Endothelial cell (in vitro differentiated cells): ENCODE measurements at places on chromosomes 2 and 18. TPM values are rescaled to one million over a fixed set of nuclear protein-coding genes. Genes with fewer than 3 reads are reported as not detected.

The RNU2-63P gene
- 6.9 TPM for total RNA-seq

The PAIP2B gene
- 2.9 TPM for total RNA-seq

The CCDC68 gene
- total RNA-seq = 0.87 TPM

The CD302 gene
- 5.2 TPM for total RNA-seq

The SRD5A2 gene
- total RNA-seq = 0.64 TPM

The SP3 gene
- total RNA-seq = 76.2 TPM

The HOXD8 gene
- total RNA-seq = 9.3 TPM

The TBR1 gene
- 0.08 TPM for total RNA-seq

The CTDSP1 gene
- 106 TPM for total RNA-seq

The FLACC1 gene
- total RNA-seq = 1.1 TPM

The NEUROD1 gene
- not detected for total RNA-seq

- peak overlapping the region; percentile 51 for H3K4me3 ChIP-seq
- DNase-seq = no peak
- H3K4me1 ChIP-seq = no peaks in the 10 kb centered on the region
- peaks cover 46% of the 10 kb centered on the region for H3K36me3 ChIP-seq
- H3K27ac ChIP-seq = no peak overlapping the region
Measured at GRCh38 chr18:79496978-79497637, 101.4 kb downstream of the NFATC1 start.

- H3K4me1 ChIP-seq = peaks cover 8% of the 10 kb centered on the region
- no peaks in the 10 kb centered on the region for H3K36me3 ChIP-seq
- no peak for DNase-seq
- H3K4me3 ChIP-seq = no peak overlapping the region
Measured at GRCh38 chr18:36766836-36767235, 62.0 kb downstream of the TPGS2 start.

GRCh38 chr2:181183878-181184542 lies 203.6 kb downstream of the UBE2E3 start:
- no peaks in the 10 kb centered on the region for H3K27me3 ChIP-seq
- H3K4me1 ChIP-seq = no peaks in the 10 kb centered on the region
- no peak overlapping the region for H3K27ac ChIP-seq
- DNase-seq = no peak
- H3K4me3 ChIP-seq = no peak overlapping the region

DNA sequence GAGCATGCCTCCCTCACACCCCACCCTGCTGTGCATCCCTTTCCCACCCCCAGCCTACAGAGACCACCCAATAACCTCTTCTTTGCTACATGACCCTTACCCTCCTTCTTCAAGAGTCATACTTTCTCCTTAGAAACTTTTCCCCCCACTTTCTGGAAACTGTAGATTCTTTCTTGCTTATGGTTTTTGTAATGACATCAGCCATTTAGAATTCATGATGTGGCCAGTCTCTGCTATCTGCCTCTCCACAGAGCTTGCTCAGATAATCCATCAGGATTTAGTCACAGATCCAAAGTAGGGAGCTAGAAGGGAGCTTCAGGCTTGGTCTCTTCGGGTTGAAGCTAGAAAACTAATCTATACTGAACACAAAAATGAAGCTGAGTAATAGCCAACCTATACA lies 36.5 kb downstream of the GALM start:
- H3K27ac ChIP-seq = no peak overlapping the region
- no peaks in the 10 kb centered on the region for H3K36me3 ChIP-seq
- DNase-seq = no peak
- no peaks in the 10 kb centered on the region for H3K4me1 ChIP-seq
- no peak overlapping the region for H3K4me3 ChIP-seq

GRCh38 chr2:106233350-106233706 lies 39.2 kb upstream of the UXS1 start:
- no peak overlapping the region for H3K27ac ChIP-seq
- H3K4me3 ChIP-seq = no peak overlapping the region
- H3K27me3 ChIP-seq = peaks cover 1% of the 10 kb centered on the region
- DNase-seq = no peak
- H3K36me3 ChIP-seq = peaks cover 17% of the 10 kb centered on the region

- H3K27me3 ChIP-seq = peaks cover 4% of the 10 kb centered on the region
- H3K27ac ChIP-seq = peak overlapping the region; percentile 84
- H3K4me3 ChIP-seq = peak overlapping the region; percentile 96
- peaks cover 4% of the 10 kb centered on the region for H3K36me3 ChIP-seq
- no peak for DNase-seq
- peaks cover 31% of the 10 kb centered on the region for H3K4me1 ChIP-seq
Measured at GRCh38 chr2:60883896-60884295, 2.5 kb downstream of the REL start.

GRCh38 chr2:29816651-29817050 lies 104.7 kb downstream of the ALK start:
- DNase-seq = no peak
- peaks cover 2% of the 10 kb centered on the region for H3K27me3 ChIP-seq
- no peaks in the 10 kb centered on the region for H3K4me1 ChIP-seq
- no peak overlapping the region for H3K27ac ChIP-seq
- no peak overlapping the region for H3K4me3 ChIP-seq
- no peaks in the 10 kb centered on the region for H3K36me3 ChIP-seq

- no peak overlapping the region for H3K4me3 ChIP-seq
- no peak overlapping the region for H3K27ac ChIP-seq
- no peaks in the 10 kb centered on the region for H3K4me1 ChIP-seq
- no peaks in the 10 kb centered on the region for H3K36me3 ChIP-seq
- DNase-seq = no peak
- H3K27me3 ChIP-seq = peaks cover 6% of the 10 kb centered on the region
Measured at GRCh38 chr2:84866122-84866521, 14.8 kb downstream of the TRABD2A start.

DNA sequence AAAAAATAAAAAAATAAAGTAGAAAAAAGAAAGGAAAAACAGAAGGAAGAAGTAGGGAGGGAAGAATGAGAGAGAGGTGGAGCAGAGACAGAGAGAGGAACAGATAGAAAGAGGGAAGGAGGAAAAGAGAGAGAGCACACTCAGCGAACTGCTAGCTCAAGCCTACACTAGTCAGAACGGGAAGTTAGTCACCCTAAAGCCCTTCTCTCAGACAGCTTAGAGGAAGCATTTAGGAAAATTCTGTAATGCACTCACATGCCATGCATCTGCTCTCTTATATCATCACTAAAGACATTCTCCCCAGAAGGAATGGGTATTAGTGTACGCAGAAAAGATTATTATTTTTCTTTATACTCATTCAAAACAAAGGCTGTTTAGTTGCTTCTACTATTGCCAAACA lies 68.1 kb upstream of the SULT1C3 start:
- no peak overlapping the region for H3K4me3 ChIP-seq
- H3K27ac ChIP-seq = no peak overlapping the region
- H3K27me3 ChIP-seq = no peaks in the 10 kb centered on the region
- no peak for DNase-seq

DNA sequence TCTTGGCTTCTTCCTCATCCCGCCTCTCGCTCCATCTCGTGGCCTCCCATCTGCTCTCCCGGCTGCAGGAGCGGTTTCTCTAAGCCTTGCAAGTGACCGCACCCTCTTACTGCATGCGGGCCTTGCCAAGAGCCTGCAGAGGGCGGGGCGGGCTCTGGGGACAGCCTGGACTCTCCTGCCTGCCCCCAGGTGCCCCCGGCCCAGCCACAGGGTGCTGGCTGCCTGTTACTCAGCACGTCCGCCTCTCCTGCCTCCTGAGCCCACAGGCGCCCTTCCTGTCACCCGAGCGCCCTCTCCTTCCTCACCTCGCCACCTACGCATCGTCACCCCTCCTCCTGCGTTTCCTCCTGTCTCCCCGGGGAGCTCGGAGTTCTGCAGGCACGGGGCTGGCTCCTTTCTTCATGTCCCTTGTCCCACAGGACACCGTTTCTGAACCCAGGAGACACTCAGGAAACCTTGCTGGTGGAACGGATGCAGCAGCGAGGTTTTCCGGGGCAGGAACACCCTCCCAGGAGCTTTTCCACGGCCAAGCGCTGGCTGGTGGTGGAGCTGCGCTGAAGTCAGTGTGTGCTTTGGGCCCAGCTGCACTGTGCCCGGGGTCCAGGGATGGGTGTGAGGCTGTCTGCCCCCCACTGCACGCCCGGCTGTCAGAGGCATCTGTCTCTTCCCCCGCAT lies 28.5 kb downstream of the HPCAL1 start:
- H3K27me3 ChIP-seq = peaks cover 3% of the 10 kb centered on the region
- no peak overlapping the region for H3K4me3 ChIP-seq
- no peak overlapping the region for H3K27ac ChIP-seq
- H3K4me1 ChIP-seq = peaks cover 58% of the 10 kb centered on the region
- peaks cover 11% of the 10 kb centered on the region for H3K36me3 ChIP-seq

DNA sequence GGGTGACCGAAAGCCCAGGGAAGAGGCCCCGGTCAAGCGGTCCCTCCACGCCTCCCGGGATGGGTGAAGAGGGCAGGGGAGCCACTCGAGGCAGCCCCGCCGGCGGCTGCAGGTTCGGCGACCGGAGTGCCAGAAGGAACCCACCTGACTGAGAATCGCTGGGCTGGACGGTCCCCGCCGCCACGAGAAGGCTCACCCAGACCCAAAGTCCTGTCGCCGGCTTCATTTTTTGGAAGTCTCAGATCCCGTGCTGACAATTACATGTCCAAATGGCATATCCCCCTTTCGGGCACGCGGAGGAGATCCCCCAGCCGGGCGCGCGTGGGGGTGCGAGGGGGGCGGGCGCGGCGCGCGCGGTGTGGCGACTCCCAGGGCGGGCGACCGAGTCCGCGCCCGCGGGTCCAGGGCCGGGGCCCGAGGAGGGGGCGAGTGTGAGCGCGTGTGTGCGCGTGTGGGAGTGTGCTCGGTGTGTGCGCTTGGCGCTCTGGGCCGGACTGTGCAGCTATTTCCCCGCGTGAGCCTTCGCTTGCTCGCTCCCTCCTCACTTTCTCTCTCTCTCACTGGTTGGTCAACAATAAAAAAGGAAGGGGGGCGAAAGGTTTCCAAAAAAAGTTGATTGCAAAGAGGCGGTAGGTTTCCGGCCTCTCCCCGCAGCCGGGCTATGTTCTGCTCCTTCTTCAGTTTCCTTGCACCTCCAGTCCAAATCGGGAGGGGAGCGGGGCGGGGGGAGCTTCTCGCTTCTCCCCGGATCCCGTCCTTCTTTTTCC lies at the start of gene ERBB4:
Gene ERBB4 (minus strand): TSS at position 498 of the 767 bp plus-strand sequence. CDS start 272 bp downstream, at position 226.
- peak; percentile 18 for DNase-seq
- no peak within 1 kb of the TSS for H3K27ac ChIP-seq
- H3K4me3 ChIP-seq = peak within 1 kb of the TSS; percentile 87
- H3K4me1 ChIP-seq = peaks cover 7% of the 10 kb centered on the region
- no peaks in the 10 kb centered on the region for H3K36me3 ChIP-seq

DNA sequence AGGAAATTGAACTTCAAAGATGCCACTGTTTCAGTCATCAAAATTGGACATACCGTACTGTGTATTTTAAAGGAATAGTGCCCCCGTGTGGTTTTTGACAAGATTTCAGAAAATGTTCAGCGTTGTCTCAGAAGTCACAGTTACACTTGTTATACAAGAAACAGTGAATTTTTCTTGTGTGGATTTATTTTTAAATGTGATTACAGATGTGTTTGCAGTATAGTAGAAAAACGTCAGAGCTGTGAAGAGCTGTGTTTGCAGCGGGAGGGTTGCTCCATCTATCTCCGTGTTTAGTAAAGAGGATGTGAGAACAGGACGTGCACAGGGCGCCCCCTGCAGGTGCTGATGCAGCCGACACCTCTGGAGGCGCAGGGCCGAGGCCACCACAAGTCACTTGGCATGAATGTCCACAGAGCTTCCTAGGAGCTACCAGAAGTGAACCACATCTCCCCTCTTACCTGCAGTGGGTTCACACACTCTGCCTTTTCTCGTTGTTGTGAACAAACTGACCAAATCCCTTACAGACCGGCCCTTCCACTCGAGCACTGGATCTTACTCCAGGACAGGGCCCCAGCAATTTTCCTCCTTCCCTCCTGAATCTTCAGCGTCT lies 73.1 kb downstream of the CACNB4 start:
- peak; percentile 88 for DNase-seq
- no peaks in the 10 kb centered on the region for H3K36me3 ChIP-seq
- H3K27me3 ChIP-seq = peaks cover 1% of the 10 kb centered on the region
- no peak overlapping the region for H3K27ac ChIP-seq

DNA sequence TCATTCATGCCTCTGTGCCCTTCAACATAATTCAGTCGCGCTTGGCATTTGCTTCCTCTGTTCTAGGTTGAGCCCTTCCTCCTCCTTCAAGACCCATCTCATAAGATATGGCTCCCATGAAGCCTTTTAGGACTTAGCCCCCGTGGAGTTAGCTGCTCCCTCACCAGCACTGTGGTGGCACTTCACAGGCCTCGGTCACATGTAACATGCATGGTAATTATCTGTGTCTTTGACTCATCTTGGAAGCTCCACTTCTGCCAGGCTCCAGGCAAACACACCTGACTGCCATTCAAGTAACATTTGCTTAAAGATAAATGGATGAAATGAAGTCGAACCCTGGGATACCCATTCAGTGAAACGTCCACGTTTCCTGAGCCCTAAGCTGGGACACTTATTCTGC lies 484.7 kb downstream of the EIPR1 start:
- no peak for DNase-seq
- H3K4me3 ChIP-seq = no peak overlapping the region
- no peaks in the 10 kb centered on the region for H3K27me3 ChIP-seq
- H3K36me3 ChIP-seq = no peaks in the 10 kb centered on the region

GRCh38 chr2:55721596-55722215 lies 28.1 kb upstream of the PNPT1 start:
- no peak for DNase-seq
- H3K27ac ChIP-seq = no peak overlapping the region
- H3K4me3 ChIP-seq = no peak overlapping the region
- H3K27me3 ChIP-seq = peaks cover 1% of the 10 kb centered on the region
- peaks cover 6% of the 10 kb centered on the region for H3K4me1 ChIP-seq

DNA sequence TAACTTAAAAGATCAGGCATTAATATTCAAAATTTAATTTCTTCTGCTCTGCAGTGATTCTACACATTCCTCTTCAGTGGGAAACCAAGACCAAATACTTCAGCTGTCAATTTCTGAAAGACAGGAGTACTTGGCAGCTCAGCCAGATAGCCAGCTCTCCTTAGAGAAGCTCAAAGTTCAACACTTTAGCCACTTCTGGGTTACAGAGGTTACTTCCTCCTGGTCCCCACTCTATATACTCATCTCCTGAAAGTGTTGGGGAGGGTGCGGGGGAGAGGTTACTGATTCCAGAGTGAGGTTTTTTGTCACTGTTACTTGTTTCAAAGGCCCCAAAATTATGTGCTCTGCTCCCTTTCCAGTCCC lies 4.1 kb downstream of the CYTIP start:
- no peak for DNase-seq
- no peak overlapping the region for H3K4me3 ChIP-seq
- H3K36me3 ChIP-seq = no peaks in the 10 kb centered on the region
- H3K27ac ChIP-seq = no peak overlapping the region
- H3K4me1 ChIP-seq = no peaks in the 10 kb centered on the region
- peaks cover 2% of the 10 kb centered on the region for H3K27me3 ChIP-seq
